ENCODE measurements at places on chromosomes 5 and 9. TPM values are rescaled to one million over a fixed set of nuclear protein-coding genes. Genes with fewer than 3 reads are reported as not detected.

GRCh38 chr5:172678902-172679301 lies 37.8 kb downstream of the NEURL1B start:
- ATAC-seq = peak; percentile 34

OTULIN gene
- 26.1 TPM for total RNA-seq

NEUROG1 gene
- total RNA-seq = not detected

- ATAC-seq = no peak
These were observed 529.3 kb downstream of the DMRTA1 start for GRCh38 chr9:22975951-22976350.

DNA sequence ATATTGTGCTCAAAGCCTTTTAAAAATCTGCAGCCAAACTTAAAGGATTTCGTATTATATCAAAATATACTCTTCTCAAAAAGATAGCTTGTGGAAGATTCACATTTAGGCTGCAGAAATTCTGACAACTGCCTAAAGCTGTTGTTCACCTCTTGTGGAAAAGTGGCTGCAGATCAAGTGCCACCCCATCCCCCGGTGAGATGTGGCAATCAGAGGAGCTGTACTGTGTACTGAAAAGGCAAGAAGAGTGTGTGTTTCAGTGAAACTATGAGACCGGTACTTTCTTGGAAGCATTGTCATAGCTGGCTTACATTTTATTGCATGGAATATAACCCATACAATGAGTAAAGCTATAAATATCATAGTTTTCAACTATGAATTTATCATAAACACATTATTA lies 64.3 kb downstream of the CDH18 start:
- ATAC-seq = no peak

DNA sequence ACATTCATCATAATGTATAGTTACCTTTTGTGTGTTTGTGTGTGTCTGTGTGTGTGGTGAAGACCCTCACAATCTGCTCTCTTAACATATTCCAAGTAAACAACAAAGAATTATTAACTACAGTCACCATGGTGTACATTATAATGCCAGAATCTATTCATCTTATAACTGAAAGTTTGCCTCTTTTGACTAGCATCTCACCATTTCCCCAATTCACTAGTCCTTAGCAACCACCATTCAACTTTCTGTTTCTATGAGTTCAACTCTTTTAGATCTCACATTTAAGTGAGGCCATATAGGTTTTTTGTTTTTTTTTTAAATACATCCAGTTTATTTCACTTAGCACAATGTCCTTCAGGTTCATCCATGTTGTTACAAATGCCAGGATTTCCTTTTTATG lies 83.6 kb downstream of the SMC2 start:
- no peak for ATAC-seq

GRCh38 chr5:59766427-59767210 lies 126.9 kb downstream of the PDE4D start:
- no peak for ATAC-seq

- no peak for ATAC-seq
These were observed 72.6 kb downstream of the MVB12B start for GRCh38 chr9:126399251-126399650.

DNA sequence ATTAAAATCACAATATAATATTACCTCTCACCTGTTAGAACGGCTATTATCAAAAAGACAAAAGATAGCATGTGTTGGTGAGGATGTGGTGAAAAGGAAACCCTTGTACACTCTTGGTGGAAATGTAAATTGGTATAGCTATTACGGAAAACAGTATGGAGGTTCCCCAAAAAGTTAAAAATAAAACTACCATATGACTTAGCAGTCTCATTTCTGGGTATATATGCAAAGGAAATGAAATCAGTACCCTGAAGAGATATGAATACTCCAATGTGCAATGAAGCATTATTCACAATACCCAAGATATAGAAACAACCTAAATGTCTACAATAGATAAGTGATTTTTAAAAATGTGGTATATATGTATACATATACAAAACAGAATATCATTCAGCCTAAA lies 199.9 kb downstream of the SNX18 start:
- ATAC-seq = no peak

PDE6A gene
- total RNA-seq = 0.48 TPM

DNA sequence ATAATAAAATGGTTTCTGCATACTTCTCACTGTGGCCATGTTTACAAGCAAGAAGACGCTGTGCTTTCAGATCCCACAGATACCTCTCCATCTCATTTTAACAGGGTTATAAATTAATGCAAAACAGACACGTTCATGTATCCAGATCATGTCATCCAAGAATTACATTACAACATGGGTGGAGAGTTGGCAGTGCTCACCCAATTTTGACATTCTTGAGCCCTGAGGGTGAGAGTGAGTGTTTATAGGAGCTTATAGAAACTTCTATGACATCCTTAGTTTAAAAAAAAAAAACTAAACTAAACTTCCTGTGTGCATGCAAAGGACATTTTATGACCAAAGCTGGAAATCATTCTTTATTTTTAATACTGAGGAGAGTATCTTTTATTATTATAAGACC lies 9.1 kb downstream of the PRKACG start:
- no peak for ATAC-seq

- ATAC-seq = no peak
These were observed 69.7 kb downstream of the EFNA5 start for GRCh38 chr5:107601076-107601475.

- ATAC-seq = no peak
These were observed 647.8 kb upstream of the ACO1 start for GRCh38 chr9:31736581-31737179.

DNA sequence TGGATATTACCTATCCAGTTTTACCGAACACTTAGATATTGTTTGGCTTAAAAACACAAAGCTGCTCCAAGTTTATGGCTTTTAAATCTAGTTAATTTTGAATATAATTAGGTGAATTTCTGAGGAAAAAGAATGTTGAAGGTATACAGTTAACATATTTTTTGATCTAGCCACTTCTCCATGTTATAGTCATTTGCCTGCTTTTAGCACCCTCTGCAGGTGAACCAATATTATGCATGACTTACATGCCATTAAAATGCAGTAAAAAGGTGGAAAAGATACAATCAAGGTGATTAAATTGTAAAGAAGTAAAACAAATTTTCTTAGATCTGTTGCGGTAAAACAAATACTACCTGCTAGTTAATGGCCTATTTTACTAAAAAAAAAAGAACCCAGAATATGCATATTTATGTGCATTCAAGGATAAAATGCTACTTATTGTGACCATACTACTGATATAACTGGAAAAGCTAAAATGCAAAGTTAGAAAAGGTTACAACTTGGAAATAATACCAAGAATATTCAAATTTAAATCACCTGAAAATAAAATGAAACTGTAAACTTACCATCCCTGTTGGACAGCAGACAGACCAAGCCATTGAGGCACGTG lies 132.1 kb downstream of the AP3B1 start:
- no peak for ATAC-seq

GRK6 gene
- 26.6 TPM for total RNA-seq

- peak; percentile 83 for ATAC-seq
These were observed 138.1 kb downstream of the C9orf50 start for GRCh38 chr9:129482521-129483414.

- ATAC-seq = no peak
These were observed 15.7 kb downstream of the FBN2 start for GRCh38 chr5:128522336-128522735.

- no peak for ATAC-seq
These were observed 183.2 kb downstream of the NTRK2 start for GRCh38 chr9:84852617-84853301.

- no peak for ATAC-seq
These were observed 26.3 kb downstream of the SLC28A3 start for GRCh38 chr9:84314306-84314705.

GRCh38 chr5:143417503-143418139 lies 14.1 kb upstream of the NR3C1 start:
- ATAC-seq = no peak

PCDHGA8 gene
- total RNA-seq = 0.64 TPM

DNA sequence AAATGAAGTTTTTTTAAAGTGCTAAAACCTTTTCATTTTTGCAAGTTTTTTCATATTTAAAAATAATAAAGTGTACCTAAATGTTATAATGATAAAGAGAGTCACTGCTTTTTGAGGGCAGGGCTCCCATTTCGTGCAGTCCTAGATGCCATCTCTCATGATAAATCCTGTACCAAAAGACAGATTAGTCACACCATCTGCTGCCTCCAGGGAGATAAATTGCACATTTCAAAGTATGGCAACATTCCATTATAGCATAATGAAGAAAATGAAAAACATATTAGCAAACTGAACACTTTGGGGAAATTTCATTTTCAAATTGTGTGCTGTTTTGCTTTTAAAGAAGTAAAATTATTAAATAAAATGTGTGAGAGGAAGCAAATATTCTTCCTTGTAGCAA lies 257.2 kb downstream of the KIAA0825 start:
- no peak for ATAC-seq

GRCh38 chr9:88379352-88379751 lies 8.9 kb upstream of the SPIN1 start:
- no peak for ATAC-seq

OR4F3 gene
- total RNA-seq = not detected

GRCh38 chr5:59301727-59302126 lies 591.8 kb downstream of the PDE4D start:
- ATAC-seq = no peak

GRCh38 chr9:122197426-122197825 lies 31.3 kb downstream of the LHX6 start:
- ATAC-seq = no peak

DNA sequence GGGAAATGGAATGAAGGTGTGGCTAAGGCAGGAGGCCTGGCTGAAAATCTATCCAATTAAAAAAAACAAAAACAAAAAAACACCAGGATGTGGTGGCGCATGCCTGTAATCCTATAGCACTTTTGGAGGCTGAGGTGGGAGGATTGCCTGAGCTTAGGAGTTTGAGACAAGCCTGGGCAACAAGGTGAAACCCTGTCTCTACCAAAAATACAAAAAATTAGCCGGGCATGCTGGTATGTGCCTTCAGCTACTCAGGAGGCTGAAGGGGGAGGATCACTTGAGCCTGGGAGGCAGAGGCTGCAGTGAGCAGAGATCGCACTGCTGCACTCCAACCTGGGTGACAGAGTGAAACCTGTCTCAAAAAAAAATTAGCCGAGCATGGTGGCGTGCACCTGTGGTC lies 21.1 kb downstream of the GRHPR start:
- no peak for ATAC-seq

ERBIN gene
- total RNA-seq = 41.6 TPM

GRCh38 chr5:65480306-65480865 lies 1.3 kb downstream of the ADAMTS6 start:
- no peak for ATAC-seq

TSSK1B gene
- total RNA-seq = 0.48 TPM

PRDM9 gene
- not detected for total RNA-seq

DNA sequence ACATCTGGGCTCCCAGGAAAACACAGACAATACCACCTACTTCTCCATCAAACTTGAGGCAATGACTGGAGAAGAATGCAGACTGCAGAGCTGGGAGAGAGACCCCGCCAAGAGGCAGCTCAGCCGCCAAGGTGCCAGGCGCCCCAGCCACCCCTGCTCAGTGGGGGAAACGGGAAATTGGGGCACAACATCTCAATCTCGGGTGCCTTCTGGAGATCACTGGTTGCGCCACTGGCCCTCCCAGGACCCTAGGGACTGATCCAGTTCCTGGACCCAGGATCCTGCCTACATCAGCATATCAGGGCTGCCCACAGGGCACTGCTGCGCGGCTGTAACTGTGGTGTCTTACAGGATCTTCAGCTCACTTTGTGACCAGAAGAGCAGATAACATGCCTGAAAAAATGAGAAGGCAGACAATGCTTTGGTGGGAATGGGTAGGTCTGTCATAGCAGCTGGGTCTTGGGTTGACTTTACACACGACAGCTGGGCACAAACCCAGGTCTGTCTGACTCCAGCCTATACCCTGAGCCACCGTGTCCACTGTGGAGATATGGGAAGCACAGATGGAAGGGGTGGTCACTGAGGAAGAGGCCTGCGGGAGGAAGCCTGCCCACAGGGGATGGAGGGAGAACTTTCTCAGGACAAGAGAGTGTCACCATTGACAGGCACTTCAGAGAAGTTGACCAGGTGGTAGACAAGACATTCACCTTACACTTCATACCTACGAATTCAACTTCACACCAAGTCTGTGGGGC lies 135.2 kb upstream of the RAPGEF1 start:
- no peak for ATAC-seq

GRCh38 chr9:113493203-113493520 lies 29.6 kb downstream of the RGS3 start:
- ATAC-seq = no peak

SRD5A1 gene
- 55.7 TPM for total RNA-seq

DNA sequence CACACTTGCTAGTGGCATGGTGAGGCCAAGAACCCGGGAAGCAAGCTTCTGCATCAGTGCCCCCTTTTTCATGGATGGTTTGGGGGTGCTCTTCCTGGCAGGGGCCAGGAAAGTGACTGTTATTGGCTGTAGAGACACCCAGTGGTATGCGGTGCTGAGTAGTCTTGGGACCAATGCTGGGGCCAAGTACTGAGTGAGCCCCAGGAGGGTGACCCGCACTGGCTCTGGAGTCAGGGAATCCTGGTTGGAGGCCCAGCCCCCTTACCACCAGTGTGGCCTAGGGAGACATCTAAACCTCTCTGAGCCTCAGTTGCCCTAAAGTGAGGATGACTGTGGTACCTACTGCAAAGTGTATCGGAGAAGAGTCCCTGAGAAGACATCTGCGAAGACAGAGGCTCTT lies 41.2 kb upstream of the SYNPO start:
- no peak for ATAC-seq

PCDHA7 gene
- total RNA-seq = 0.08 TPM

DNA sequence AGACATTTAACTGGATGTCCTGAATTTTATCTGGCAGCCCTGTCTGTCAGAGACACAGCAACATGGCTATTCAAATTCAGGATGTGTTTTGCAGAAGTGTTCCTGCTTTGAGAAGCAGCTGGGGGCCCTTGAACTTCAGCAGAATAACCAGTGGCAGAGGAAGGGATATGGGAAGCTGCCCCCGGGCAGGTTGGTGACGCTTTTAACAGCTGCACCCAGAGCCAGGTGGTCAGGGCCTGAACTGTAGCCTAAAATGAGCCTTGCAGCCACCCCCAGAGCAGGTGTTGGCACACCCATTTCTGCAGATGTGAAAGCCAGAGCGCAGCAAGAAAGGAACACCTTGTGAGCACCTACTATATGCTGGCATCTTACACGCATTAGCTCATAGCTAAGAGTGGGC lies 128.7 kb upstream of the BOD1 start:
- no peak for ATAC-seq

MRPL36 gene
- total RNA-seq = 54.3 TPM

INSL6 gene
- total RNA-seq = not detected

- ATAC-seq = no peak
These were observed 82.6 kb downstream of the OSTF1 start for GRCh38 chr9:75170898-75171360.

DNA sequence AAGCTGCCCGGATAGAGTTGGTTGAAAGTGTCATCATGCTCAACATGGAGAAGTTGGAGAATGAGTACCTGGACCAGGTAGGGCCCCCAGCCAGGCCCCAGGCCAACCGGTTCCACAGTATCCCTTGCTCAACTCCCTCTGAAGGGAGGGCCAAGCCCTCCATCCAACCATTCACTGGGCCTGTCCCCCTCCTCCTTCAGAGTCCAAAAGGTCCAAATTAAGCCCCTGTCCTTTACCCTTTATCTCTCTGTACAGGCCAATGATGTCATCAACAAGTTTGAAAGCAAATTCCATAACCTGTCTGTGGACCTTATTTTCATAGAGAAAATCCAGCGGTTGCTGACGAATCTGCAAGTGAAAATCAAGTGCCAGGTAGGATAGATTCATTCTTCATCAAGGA lies 47.2 kb downstream of the CCDC180 start:
- no peak for ATAC-seq
